ENCODE measurements at places on chromosomes 2 and 18.
A peak's percentile ranks its signal among the peaks of the same experiment; 100 is the strongest.

- no peak for DNase-seq
Observed at GRCh38 chr2:162556996-162557395, 213.1 kb downstream of the GCA start.

DNA sequence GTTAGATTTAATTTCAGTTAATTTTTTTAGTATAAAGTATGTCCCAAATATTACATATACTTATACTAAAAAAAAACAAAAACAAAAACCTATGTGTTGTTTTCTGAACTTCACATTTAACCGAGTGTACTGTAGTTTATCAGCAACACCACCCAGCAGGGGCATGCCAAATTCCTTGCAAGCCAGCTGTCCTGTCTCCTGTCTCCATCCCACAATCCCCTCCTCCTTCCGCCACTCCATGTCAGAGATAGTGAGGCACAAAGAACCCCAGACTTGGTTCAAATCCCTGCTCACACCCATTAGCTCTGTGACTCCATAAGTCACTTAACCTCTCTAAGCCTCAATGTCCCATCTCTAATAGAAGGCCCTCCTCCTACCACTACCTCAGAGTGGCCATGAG, 9.4 kb downstream of the CHST10 start:
- no peak for DNase-seq

- DNase-seq, result no peak
Observed at GRCh38 chr18:2223849-2224248, 347.5 kb downstream of the METTL4 start.

DNA sequence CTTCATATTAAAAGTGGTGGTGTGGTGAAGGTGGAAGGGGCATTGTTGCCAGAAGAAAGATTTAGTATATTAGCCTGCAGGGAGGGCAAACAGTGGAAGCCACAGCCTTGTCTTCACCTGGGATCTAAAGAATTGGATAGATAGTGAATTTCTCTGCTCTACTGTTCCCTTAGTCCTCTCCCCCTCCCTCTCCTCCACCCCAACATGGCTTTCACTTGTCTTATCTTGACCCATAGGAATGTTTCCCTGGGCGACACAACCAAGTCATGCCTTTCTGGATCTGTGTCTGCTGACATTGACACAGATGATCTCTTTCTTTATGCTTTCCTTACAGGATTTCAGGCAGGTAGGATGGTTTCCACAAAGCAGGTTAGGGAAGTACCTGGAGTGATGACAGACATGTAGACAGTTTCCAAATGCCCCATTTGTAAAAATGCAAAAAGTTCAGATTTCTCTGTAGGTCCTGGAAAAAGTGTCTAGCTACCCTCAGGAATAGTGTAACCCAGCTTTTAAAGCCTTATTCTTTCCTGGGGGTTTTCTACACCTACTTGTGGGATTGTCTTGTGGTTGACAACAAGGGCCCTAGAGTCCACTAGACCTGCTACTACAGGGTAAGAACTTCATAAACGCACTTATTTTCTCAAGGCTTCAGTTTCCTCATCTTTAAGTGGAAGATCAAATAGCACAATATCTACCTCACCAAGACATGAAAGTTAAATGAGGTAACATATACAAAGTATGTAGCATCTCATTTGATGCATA, 184.2 kb upstream of the SP5 start:
- DNase-seq, result no peak

DNA sequence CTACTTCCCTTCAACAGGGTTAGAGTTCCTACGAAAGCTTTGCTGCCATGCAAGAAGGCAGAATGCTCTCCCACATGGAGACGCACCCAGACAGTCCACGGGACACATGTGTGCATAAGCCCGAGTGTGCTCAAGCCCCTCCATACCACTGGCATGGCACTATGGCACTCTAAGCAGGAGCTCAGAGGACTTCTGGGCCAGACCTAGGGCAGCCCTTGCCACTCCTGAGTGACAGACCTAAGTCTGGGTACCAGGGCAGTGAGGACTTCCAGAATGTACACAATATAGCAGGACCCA, 11.4 kb upstream of the ARID5A start:
- DNase-seq, result no peak

DNA sequence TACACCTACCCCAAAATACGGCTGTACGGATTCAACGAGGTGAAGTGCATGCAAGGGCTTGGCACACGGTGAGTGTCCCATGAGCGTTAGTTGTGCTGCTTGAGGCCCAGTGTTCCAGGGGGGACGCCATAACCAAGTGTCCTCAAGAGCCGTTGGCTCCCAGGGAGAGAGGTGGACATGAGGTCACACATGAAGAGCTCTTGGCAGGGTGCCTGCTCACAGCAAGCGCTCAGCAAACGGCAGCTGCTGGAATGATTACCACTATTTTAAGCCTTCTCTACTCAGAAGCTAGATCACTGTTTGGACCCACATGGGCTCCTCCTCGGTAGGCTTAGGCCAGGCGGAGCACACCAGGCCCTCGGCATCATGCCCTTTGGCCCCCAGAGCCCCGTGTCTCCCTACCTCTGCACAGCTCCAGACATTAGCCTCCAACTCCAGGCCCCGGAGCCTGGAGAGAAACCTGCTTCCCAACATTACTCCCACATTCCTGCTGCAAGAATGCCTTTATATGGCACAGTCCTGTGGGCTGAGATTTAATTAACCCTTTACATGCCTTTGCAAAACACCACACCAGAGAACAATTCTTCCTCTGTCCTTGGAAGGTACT, 68.4 kb upstream of the PPP1CB start:
- no peak for DNase-seq

GRCh38 chr2:26892922-26893524, 45.1 kb downstream of the DPYSL5 start:
- DNase-seq, result no peak

- DNase-seq, result no peak
Observed at GRCh38 chr2:176297067-176297466, 27.8 kb downstream of the MTX2 start.

GRCh38 chr2:240149943-240150784, 9.7 kb upstream of the OTOS start:
- DNase-seq, result no peak

DNA sequence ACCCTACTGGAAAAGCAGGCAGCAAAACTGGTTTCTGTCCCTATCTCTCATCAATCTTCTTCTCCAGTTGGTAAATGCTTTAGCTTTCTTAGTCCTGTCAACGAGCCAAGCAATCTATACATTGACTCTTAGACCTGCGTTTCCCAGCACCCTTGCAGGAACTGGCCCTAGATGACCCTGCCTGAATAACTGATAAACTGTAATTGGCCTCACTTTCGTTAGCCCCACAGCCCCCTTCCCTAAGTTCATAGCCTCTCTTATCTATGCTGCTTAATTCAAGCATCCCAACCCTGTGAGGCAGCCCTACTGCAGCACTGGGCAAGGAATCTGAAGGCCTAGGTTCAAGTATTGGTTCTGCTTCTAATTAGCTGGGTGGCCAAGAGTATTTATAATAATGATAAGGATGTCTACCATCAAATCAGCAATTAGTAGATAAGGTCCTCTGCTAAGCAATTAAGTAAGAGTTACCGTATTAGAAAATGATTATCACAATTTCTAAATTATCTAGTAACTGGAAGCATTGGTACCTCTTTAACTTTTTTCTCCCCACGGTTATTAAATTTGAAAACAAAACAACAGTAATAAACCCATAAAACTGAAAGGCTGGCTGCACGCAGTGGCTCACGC, 86.4 kb upstream of the RMDN2 start:
- no peak for DNase-seq

GRCh38 chr2:61439241-61440002, 31.5 kb downstream of the USP34 start:
- no peak for DNase-seq

GRCh38 chr2:108916796-108917421, 72.1 kb downstream of the EDAR start:
- DNase-seq, result no peak

DNA sequence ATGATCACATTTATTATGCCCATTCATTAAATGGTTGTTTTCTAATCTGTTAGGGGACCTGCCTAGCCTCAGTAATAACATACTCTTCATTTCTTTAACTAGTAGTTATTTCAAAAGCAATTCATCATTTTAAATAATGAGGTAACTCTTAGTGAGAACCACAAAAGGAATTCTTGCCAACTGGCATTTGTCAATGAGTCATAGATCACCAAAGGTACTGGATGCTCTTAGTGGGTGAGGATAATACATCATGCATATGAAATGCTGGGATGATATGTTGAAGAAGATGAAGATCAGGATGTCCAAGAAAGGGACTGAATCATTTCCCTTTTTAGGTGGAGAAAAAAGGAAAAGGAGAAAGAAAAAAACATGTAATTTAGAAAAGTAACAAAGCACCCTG, 826.2 kb upstream of the DDX18 start:
- no peak for DNase-seq

- DNase-seq, result no peak
Observed at GRCh38 chr2:19525313-19525712, 166.9 kb upstream of the OSR1 start.

GRCh38 chr18:55163550-55163949, 204.3 kb upstream of the CCDC68 start:
- DNase-seq, result no peak

- no peak for DNase-seq
Observed at GRCh38 chr2:28362991-28363521, 29.6 kb upstream of the FOSL2 start.

GRCh38 chr2:233689501-233689900, 3.2 kb upstream of the UGT1A6 start:
- no peak for DNase-seq

GRCh38 chr2:226798422-226799210, 1.0 kb downstream of the IRS1 start:
- no peak for DNase-seq

- DNase-seq, result no peak
Observed at GRCh38 chr2:132975193-132976105, 305.4 kb upstream of the LYPD1 start.

- no peak for DNase-seq
Observed at GRCh38 chr2:21001225-21001946, 42.5 kb downstream of the APOB start.

GRCh38 chr2:22795287-22795866, 589.6 kb upstream of the KLHL29 start:
- DNase-seq, result no peak

- DNase-seq, result peak; percentile 76
Observed at GRCh38 chr2:11477994-11478393, 12.0 kb upstream of the E2F6 start.

DNA sequence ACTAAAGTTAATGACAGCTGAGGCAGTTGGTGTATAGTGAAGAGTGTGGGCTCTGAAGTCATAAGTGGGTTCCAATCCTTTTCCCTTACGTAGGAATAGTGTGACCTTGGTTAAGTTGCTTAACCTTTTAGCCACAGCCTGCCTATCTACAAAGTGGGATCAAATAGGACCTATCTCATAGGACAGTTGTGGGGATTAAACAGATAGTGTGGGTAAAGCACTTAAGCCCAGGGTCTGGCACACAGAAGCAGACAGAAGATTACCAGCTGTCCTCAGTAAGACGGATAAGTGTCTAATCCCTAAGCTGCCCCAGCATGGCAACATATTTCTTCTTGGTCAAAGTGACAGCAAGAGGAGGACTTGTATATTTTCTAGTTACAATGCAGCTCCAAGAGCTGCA, 28.2 kb downstream of the UBE2F start:
- DNase-seq, result no peak

- no peak for DNase-seq
Observed at GRCh38 chr2:236852977-236853374, 232.7 kb upstream of the COPS8 start.

DNA sequence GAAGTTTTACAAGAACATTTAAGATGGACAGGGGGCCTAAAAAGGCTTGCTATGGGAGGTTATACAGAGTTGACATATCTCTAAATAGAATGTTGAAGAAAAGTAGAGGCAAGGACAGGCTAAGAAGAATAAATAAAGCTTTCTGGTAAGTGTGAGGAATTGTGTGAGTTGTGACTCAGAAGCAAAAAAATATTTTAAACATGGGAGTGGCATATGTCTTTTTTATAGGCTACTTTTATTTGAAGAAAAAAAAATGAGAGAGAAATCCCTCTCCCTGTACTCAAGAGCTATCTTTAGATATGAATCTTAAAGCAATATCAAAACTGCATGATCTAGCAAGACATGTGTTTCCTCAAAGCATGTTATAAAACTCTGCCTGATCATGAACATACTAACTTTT, 41.1 kb downstream of the RAB3GAP1 start:
- DNase-seq, result no peak

GRCh38 chr2:21676676-21677075, 552.9 kb downstream of the TDRD15 start:
- DNase-seq, result no peak

DNA sequence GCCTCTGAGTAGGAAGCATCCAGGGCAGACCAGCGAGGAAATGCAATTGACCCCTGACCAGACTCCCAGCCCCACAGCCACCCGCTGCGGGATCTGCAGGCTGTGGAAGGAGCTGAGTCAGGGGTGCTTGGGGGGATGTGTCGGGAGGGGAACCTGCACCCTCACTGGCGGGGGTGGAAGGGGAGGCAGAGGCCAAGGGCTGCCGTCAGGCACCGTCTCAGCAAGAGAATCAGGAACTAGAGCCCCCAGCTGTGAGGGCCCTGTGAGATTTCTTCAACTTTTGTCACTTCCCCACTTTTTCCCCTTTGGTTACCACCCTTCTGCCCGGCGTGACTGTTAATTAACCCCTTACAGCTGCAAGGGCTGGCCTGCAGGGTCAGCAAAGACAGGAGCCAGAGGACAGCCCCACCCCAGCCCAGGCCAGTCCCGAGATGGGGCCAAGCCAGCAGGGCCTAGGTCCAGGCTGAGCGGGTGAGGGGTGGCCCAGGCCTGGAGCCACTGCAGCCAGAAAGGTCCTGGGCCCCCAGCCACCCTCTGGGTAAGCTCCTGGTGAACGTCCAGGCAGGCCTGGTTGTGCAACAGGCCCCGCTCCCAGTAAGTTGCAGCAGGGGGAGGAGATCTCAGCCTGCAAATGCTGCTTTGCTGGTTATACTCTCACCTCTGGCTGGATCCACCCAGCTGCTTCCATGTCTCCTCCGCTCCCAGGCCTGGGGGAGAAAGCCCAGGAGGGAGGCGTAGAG, 147.0 kb upstream of the ID2 start:
- no peak for DNase-seq

DNA sequence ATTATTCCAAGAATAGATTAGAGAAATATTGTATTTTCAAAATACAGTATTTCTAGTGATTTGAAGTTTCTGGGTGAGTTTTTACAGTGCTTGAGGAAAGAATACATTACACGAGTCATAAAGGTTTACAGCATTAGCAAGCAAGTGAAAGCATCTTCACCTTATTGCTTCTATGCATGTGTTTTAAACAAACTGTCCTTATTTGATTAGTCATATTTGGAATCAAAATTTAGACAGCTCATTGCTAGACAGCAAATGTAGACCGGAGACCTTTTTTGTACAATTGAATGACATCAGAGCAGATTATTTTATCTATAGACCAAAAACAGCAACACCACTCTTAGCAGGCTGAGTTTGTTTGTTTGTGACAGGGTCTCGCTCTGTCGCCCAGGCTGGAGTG, 69.2 kb downstream of the FAM161A start:
- no peak for DNase-seq

GRCh38 chr2:233838726-233839446, 15.4 kb downstream of the HJURP start:
- DNase-seq, result no peak
